ENCODE measurements at places on chromosomes 2 and 18.

DNA sequence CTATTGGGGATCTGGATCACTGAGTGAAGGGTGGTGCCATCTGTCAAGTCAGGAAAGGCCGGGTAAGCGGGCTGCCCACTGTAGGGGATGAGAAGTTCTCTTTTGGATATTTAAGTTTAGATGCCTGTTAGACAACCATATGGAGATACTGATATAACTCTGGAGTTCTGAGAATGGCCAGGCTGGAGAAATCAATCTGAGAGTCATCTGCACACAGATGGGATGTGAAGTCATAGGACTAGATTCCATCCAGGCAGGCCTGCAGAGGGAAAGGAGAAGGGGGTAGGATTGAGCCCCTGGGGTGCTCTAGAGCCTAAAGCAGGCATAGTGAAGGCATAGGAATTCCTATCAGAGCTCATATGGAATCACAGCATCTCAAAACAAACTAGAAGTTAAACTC is 30.1 kb downstream of the SPRED2 start:
- no peak for DNase-seq

DNA sequence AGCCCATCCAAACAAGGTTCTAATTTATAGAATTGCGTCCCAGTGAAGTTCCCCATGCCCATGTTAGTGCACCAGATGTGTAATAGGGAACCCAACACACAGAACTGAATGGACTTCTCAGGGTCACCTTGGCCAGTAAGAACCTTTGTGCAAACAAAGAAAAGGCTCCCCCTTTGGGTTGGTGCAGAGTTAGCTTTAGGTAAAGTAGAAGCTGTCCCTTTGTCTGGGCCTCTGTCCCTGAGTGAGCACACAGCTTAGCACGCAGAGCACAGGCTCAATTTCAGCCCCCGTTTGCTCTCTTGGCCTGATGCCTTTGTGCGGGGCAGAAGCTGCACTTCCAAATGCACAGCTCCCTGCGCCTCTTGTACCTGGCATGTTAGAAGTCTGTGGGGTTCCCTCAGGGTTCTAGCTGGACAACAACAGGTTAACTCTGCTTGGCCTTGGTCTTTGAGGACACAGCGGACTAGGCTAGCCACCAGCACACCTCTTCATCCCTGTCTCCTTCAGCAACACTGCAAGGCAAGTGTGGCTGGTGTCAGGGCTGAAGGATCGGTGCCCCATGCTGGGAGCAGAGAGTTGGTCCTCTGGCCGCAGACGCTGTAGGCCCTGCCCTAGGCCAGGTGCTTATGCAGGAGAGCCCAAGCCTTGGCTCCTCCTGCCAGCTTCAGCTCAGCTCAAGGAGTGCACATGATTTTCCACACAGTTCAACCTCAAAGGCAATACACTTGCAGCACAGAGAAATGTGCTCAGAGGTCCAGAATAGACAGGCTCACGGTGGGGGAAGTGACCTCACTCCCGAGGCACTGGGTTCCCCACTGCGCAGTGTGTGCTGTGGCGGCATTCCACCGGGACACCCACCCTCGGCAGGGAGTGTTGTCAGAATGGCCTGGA is 73.3 kb upstream of the FOSL2 start:
- no peak for DNase-seq

GRCh38 chr2:196801674-196802261 is 2.3 kb upstream of the GTF3C3 start:
- DNase-seq: no peak

- no peak for DNase-seq
Observed at GRCh38 chr2:62406573-62407043, 99.4 kb downstream of the TMEM17 start.

DNA sequence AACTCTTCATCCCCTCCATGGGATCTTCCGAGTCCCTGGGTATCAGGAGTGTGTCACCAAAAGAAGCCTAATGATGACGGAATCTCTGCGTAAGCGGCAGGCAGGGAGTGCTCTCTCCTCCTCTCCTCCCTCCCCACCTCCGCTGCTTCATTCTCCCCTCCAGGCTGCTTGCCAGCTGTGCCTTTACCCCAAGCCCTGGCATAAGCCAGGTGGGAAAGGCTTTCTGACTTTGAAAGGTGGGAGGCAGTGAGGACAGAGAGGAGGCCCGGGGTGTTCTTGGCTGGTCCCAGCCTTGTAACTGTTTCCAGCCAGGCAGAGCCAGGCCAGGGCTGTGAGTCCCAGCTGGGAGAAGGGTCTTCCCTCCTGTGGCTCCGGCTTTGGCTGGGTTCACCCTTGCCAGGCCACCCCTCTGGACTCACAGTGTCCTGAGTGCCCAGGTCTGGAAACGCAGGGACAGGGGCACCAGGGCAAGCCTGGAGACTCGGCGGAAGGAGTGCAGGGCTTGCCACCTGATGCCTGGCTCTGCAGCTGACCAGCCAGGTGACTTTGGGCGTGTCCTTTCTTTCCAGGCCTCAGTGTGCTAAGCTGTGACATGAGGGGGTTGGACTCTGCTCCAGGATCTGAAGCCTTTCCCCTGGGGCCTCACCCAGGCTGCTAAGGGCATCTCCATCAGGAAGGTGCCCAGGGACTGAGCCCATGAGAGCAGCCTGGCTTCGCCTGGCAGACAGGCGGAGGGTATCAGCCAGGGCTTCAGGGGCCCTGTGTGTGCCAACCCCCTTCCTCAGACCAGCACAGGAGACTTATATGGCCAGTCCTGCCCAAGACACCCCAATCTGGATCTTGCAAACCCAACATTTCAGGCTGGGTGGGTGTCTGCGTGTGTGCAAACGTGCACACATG is 32.7 kb upstream of the HPCAL1 start:
- no peak for DNase-seq

- no peak for DNase-seq
Observed at GRCh38 chr2:117985092-117985491, 28.8 kb downstream of the CCDC93 start.

Data from activated naive CD4-positive, alpha-beta T cell treated with anti-CD3 and anti-CD28 coated beads, Interleukin-2, amount 50 U/mL, for 16 hours (primary cell).